Thoracic aorta (tissue), 2 donors: ENCODE measurements at places on chromosomes 16 and 17. TPM values are rescaled to one million over a fixed set of nuclear protein-coding genes. Genes with fewer than 3 reads are reported as not detected.
A peak's percentile ranks its signal among the peaks of the same experiment; 100 is the strongest.

- peaks cover 6% of the 10 kb centered on the region for H3K36me3 ChIP-seq
- no peak overlapping the region for H3K27ac ChIP-seq
- no peaks in the 10 kb centered on the region for H3K4me1 ChIP-seq
- no peak for DNase-seq
- no peak overlapping the region for H3K4me3 ChIP-seq
- H3K27me3 ChIP-seq = no peaks in the 10 kb centered on the region
Observed at GRCh38 chr17:28170771-28171170, 128.3 kb downstream of the NLK start.

RAP1GAP2 gene
- total RNA-seq = 12.4 TPM

- H3K27ac ChIP-seq = no peak overlapping the region
- no peaks in the 10 kb centered on the region for H3K4me1 ChIP-seq
- H3K4me3 ChIP-seq = no peak overlapping the region
- no peaks in the 10 kb centered on the region for H3K36me3 ChIP-seq
- DNase-seq = no peak
Observed at GRCh38 chr16:17510567-17510966, 39.8 kb upstream of the XYLT1 start.

- peaks cover 20% of the 10 kb centered on the region for H3K4me1 ChIP-seq
- H3K36me3 ChIP-seq = peaks cover 51% of the 10 kb centered on the region
- H3K27me3 ChIP-seq = no peaks in the 10 kb centered on the region
- no peak overlapping the region for H3K27ac ChIP-seq
- H3K4me3 ChIP-seq = no peak overlapping the region
Observed at GRCh38 chr17:17153709-17154108, 52.4 kb downstream of the PLD6 start.

DNA sequence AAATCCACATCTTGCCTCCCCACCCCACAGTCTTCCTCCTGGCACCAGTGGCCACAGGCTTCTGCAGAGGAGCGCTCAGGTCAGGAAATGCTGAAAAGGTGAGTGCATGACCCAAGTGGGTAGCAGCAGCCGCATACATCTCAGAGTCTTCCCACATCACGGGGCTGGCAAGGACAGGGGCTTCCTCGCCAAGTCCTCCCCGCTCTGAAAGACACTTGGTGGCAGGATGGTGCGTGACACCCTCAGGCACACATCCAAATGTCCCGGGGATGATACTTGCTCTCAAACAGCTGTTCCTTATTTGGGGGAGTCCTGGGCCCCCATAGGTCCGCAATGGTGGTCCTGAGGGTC is 8.8 kb upstream of the SLC16A5 start:
- no peak for DNase-seq
- H3K36me3 ChIP-seq = no peaks in the 10 kb centered on the region
- peaks cover 28% of the 10 kb centered on the region for H3K4me1 ChIP-seq
- no peak overlapping the region for H3K4me3 ChIP-seq
- no peaks in the 10 kb centered on the region for H3K27me3 ChIP-seq

- no peak for DNase-seq
- no peaks in the 10 kb centered on the region for H3K36me3 ChIP-seq
- H3K27me3 ChIP-seq = no peaks in the 10 kb centered on the region
- H3K4me1 ChIP-seq = peaks cover 36% of the 10 kb centered on the region
- H3K4me3 ChIP-seq = no peak overlapping the region
Observed at GRCh38 chr16:56257239-56257638, 66.0 kb downstream of the GNAO1 start.

DNA sequence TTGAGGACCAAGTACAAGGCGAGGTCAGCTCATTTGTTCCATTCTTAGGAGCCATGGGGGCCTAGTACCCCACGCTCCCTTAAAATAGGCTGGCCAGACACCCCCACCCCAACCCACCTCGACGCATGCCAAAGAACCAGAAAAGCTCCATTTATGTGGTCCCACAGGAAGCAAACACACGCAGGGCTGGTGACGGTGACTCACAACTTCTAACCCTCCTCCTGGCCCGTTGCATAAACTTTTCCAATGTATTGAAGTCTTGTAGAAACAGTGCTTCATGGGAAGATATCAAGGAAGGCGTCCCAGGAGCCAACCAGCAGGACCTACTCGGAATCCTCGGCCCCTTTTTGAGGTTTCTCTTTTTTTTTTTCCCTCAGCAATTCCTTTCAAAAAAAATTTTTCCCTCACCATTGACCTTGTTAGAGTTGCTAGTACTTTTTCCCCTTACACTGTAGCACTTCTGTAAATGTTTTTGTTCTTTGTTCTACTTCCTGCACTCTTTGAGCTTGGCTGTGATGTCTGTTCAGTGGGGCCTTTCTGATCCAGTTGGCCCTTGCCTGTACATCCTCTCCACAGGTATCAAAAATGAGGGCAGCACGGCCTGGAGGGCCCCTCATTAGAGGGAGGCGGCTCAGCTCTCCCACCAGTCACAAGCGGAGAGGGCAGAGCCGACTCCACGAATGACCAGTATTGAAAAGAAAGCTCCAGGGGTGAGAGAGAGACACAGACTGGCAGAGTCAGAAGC is 208.3 kb downstream of the RGS9 start:
- no peak for DNase-seq
- H3K4me1 ChIP-seq = peaks cover 10% of the 10 kb centered on the region
- no peak overlapping the region for H3K4me3 ChIP-seq
- no peak overlapping the region for H3K27ac ChIP-seq

DNA sequence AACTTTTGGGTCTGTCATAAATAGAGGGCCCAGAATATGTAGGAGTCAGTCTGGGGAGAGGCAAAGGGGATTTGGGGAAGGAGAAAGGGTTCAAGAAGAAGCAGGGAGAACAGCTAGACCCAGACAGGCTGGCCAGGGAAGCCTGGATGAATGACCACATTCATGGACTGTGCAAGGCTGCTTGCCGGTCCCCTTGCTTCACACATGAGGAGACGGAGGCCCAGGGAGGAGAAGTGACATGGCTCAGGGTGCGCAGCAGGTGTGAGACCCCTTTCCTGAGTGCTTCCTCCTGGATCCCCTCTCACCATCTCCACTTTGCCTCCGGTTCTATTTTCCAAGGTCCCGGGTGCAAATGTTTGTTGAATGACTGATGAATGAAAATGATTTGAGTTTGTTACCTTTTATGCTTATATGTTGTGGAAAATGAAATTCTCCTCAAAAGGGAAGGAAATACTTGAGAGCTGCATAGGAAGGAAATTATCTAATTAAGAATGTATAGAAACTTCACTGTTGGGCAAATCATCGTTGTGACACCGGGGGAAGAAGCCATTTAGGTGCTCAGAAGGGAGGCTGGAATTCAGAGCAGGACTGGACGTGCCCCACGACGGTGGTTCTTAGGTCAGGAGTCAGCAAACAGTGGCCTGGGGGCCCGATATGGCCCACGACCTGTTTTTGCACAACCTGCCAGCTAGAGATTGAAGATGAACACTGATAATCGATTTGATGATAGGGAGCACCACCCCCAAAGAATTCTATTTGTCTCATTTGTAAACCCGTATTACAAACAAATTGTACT is 559 bp downstream of the ITGAM start:
- H3K27ac ChIP-seq = no peak overlapping the region
- no peaks in the 10 kb centered on the region for H3K27me3 ChIP-seq
- H3K4me3 ChIP-seq = peak overlapping the region; percentile 52
- H3K36me3 ChIP-seq = no peaks in the 10 kb centered on the region
- H3K4me1 ChIP-seq = no peaks in the 10 kb centered on the region

KRT34 gene
- not detected for total RNA-seq

GRCh38 chr17:40095351-40095943 is 4.9 kb downstream of the NR1D1 start:
- H3K27me3 ChIP-seq = no peaks in the 10 kb centered on the region
- peaks cover 50% of the 10 kb centered on the region for H3K4me1 ChIP-seq
- no peak for DNase-seq
- peaks cover 32% of the 10 kb centered on the region for H3K36me3 ChIP-seq
